NCI-H187 treated with DMSO at 0.1 percent for 48 hours (cell line): ENCODE measurements at places on chromosomes 3 and 15.

GRCh38 chr3:97991293-97991682 is 19.1 kb upstream of the RIOX2 start:
- DNase-seq, result no peak

GRCh38 chr15:101614761-101615160 is 37.4 kb downstream of the TM2D3 start:
- DNase-seq, result no peak

DNA sequence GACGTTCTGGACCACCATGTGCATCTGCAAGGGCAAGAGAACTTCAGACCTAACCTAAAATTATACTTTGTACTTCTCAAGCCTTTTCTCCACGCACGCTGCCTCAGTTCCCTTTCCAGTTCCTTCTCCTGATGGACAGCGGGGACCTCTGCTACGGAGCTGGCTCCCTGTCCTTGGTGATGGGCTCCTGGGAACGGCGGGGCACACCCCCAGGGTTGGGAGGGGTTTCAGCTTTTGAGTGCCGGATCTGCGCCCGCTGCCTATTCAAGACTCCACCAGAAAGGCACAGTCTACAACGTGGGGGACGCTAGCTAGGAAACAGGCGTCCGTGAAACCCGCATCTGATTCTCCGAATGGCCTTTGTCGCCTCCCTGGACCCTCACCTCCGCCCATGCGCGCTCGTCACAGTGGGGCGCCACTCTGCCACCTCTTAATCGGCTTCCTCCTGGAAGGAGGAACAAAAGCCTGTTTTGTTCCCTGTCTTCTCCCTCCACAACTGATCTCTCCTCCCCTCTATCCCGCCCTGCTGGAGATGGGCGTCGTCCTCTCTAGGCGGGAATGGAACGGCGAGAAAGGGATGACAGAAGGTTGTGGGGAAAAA is 2.2 kb downstream of the GPR149 start:
- no peak for DNase-seq

GRCh38 chr3:55546866-55547669 is 60.0 kb upstream of the WNT5A start:
- no peak for DNase-seq

- DNase-seq, result no peak
These were observed 52.9 kb upstream of the SLCO2A1 start for GRCh38 chr3:134082582-134082981.

- no peak for DNase-seq
These were observed 8.2 kb upstream of the PAQR5 start for GRCh38 chr15:69290346-69291164.

GRCh38 chr3:8984526-8984925 is 21.3 kb upstream of the RAD18 start:
- no peak for DNase-seq

GRCh38 chr15:68379759-68380290 is 52.1 kb downstream of the ITGA11 start:
- DNase-seq, result no peak

DNA sequence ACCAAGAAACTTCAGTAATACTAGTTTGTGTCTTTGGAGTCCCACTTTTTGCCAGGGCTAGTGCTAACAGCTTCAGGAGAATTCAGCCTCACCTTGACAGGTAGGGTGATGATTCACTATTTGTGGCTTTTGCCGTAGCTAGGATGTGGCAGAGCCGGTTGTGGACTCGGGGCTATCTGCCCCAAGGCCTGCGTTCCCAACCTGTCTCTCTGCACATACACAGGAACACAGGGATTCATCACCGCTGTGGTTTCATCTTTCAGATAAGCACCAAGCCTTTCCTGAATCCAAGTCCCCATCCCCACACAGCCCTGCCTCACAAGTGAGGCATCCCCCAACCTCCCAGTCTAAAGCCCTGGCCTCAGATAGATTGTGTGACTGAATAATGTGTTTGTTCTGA is 45.2 kb upstream of the POLG start:
- no peak for DNase-seq

GRCh38 chr3:172102883-172103310 is 63.5 kb downstream of the FNDC3B start:
- DNase-seq, result no peak

DNA sequence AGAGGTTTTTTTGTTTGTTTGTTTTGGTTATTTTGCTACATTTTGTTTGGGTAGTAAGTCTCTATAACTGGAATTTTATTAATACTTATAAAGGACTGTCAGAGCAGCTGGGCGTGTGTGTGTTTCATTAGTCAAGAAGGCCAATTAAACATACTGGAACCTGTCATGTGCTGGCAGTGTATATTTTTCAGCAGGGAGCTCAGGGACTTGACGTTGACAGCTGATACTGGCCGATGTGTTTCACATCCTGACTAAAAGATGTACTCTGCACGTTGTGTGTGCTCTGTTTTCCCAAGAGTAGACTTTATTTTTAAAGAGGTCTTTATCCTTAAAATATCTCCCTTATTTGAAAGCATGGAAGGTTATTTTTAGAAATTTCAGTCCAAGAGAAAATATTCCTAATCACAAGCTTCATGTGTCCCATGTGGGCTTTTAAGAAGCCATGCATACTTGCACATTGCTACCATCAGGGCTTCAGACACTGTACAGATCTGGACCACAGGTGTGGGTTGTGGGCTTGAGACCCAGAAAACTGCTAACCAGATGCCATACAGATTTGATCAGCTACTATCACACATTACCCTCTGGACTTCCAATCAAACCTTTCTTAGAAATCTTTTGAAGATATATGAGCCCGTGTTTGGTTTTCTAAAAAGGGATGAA is 135.9 kb downstream of the FEZF2 start:
- no peak for DNase-seq

DNA sequence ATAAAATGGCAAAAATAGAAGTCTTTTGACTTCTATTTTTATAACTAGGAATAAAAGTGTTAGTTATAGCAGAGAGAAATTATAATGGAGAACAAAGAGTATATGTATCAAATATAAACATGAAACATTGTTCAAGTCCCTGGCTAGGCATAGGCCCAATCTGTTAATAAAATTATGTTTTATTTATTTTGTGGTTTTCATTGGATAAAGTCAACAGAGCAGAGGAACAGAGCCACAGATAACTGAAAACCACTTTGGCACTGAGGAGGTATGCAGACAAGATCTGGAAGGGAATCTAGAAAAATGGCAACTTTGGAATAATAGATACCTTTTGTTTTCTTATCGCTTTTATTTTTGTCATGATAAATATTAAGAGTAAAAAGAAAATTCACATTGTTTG is 50.4 kb upstream of the ICE2 start:
- no peak for DNase-seq

- no peak for DNase-seq
These were observed 10.2 kb downstream of the SNRK start for GRCh38 chr3:43296565-43296964.

GRCh38 chr15:57319226-57319918 is 56.9 kb upstream of the CGNL1 start:
- DNase-seq, result no peak
